ENCODE measurements at places on chromosomes 2 and 18.

- no peaks in the 10 kb centered on the region for H3K4me1 ChIP-seq
- H3K4me3 ChIP-seq: no peak overlapping the region
- no peak overlapping the region for H3K27ac ChIP-seq
- no peak for DNase-seq
- H3K27me3 ChIP-seq: no peaks in the 10 kb centered on the region
Observed at GRCh38 chr2:19767899-19768298, 133.9 kb downstream of the TTC32 start.

DNA sequence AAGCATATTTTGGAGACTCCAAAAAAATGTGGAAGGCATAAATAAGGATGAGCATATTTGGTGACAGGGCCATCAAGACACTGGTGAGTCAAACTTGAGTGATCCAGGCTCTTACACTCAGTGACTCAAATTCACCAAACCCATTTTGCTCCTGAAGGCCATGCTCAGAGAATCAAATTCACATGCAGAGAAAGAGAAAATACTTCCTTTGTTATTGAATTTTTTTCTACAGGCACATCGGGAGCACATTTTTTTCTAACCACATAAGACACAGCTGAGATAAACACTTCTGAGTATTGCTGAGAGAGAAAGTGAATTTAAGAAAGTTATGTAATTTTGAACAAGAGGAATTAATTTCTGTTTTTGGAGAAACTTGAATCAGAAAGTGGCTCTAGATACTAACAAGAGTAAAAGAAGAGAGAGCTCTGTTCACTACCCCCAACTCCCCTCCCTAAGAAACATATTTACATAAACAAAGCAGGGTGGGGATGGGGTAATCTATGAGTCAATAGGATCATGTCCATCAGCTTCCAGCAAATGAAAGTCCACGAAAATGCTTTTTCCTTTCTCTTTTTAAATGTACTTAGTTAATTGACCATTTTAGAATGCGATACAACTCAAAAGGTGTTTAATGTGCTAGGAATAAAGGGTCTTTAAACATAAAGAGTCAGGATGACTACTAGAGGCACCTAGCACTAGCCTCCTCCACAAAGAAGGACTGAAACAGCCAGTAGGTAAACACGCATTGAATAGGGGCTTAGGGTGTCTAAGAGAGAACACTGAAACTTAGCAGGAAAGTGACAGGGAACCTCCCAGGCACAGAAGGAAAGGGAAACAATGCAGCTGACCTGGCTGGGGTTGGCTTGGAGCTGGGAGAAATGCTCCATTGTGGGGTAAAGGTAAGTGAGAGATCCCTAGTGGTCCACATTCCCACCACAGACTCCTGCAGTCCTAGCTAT is 152.3 kb downstream of the KCNE4 start:
- DNase-seq: no peak
- H3K4me1 ChIP-seq: no peaks in the 10 kb centered on the region
- no peak overlapping the region for H3K4me3 ChIP-seq
- no peak overlapping the region for H3K27ac ChIP-seq

GRCh38 chr2:198220763-198221610 is 416.6 kb downstream of the PLCL1 start:
- no peaks in the 10 kb centered on the region for H3K4me1 ChIP-seq
- no peaks in the 10 kb centered on the region for H3K27me3 ChIP-seq
- H3K36me3 ChIP-seq: no peaks in the 10 kb centered on the region
- no peak overlapping the region for H3K27ac ChIP-seq

DNA sequence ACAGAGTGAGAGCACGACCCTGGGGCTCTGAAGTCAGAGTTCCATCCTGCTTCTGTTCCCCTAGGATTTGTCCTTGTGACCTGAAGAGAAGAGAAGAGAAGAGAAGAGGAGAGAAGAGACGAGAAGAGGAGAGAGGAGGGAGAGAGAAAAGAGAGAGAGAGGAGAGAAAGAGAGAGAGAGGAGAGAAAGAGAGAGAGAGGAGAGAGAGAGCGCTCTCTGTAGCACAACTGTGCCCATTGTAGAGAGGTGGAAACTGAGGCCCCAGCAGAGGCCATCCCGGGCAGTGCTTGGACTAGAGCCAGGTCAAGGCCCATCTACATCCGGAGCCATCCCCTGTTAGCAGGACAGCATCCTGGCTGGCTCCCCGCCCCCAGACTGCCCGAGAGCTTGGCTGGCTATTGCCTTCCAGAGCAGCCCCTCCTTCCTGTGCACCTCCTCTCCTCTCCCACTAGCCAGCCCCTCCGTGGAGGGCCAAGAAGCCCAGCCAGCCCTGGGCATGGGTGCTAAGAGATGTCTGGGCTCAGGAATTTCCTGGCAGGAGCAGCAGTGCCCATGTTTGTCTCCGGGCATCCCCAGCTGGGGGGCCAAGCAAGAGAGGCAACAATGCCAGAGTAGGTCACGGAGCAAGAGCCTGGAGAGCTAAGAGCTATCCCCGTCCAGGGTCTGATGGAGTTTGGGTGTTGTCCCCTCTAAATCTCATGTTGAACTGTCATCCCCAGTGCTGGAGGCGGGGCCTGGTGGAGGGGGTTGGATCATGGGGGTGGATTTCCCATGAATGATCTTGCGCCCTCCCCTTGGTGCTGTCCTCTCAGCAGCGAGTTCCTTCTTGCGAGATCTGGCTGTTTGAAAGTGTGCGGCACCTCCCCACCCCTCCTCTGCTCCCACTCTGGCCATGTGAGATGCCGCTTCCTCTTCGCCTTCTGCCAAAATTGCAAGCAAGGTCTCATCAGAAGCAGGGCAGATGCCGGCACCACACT is 18.2 kb upstream of the GPR55 start:
- no peaks in the 10 kb centered on the region for H3K36me3 ChIP-seq
- DNase-seq: no peak
- H3K27ac ChIP-seq: no peak overlapping the region
- no peaks in the 10 kb centered on the region for H3K27me3 ChIP-seq
- no peak overlapping the region for H3K4me3 ChIP-seq

GRCh38 chr18:39959839-39960238 is 1995.2 kb upstream of the PIK3C3 start:
- H3K36me3 ChIP-seq: no peaks in the 10 kb centered on the region
- H3K4me3 ChIP-seq: no peak overlapping the region
- no peaks in the 10 kb centered on the region for H3K4me1 ChIP-seq
- no peak overlapping the region for H3K27ac ChIP-seq
- H3K27me3 ChIP-seq: no peaks in the 10 kb centered on the region

GRCh38 chr2:215105607-215106354 is 32.6 kb downstream of the ABCA12 start:
- DNase-seq: no peak
- no peaks in the 10 kb centered on the region for H3K36me3 ChIP-seq
- H3K27me3 ChIP-seq: no peaks in the 10 kb centered on the region

DNA sequence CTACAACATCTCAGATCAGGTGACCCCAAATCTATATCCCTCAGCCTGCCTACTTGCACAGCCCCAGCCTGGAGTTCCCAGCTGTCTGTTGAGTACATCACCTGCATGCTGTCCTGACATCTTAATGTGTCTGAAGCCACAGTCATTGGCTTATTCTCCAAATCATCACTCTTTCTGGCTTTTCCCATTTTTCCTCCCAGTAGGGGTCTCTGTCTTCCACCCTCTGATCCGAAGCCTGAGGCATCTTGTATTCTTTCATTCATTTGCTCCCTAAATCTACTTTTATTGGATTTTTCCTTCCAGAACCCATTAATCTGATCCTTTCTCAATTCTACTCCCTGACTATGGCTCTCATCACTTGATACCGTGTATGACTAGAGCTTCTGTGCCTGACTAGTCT is 332.9 kb upstream of the DCC start:
- H3K4me1 ChIP-seq: no peaks in the 10 kb centered on the region
- no peaks in the 10 kb centered on the region for H3K36me3 ChIP-seq
- H3K27me3 ChIP-seq: no peaks in the 10 kb centered on the region
- no peak for DNase-seq
- no peak overlapping the region for H3K27ac ChIP-seq
- H3K4me3 ChIP-seq: no peak overlapping the region

- H3K27ac ChIP-seq: no peak overlapping the region
- no peak overlapping the region for H3K4me3 ChIP-seq
- no peaks in the 10 kb centered on the region for H3K4me1 ChIP-seq
- H3K27me3 ChIP-seq: no peaks in the 10 kb centered on the region
- DNase-seq: no peak
Observed at GRCh38 chr2:205511641-205512040, 170.7 kb upstream of the NRP2 start.

GRCh38 chr2:195563857-195564512 is 93.0 kb upstream of the SLC39A10 start:
- no peak overlapping the region for H3K4me3 ChIP-seq
- H3K4me1 ChIP-seq: no peaks in the 10 kb centered on the region
- no peak for DNase-seq
- no peak overlapping the region for H3K27ac ChIP-seq

- no peak for DNase-seq
- H3K27ac ChIP-seq: no peak overlapping the region
- H3K4me3 ChIP-seq: no peak overlapping the region
Observed at GRCh38 chr2:241496904-241497877, 11.2 kb downstream of the STK25 start.

GRCh38 chr18:1578505-1578904 is 673.8 kb downstream of the ADCYAP1 start:
- H3K36me3 ChIP-seq: no peaks in the 10 kb centered on the region
- no peak overlapping the region for H3K4me3 ChIP-seq
- no peaks in the 10 kb centered on the region for H3K27me3 ChIP-seq
- DNase-seq: no peak
- no peak overlapping the region for H3K27ac ChIP-seq

GRCh38 chr2:199404841-199405240 is 52.9 kb downstream of the SATB2 start:
- no peaks in the 10 kb centered on the region for H3K27me3 ChIP-seq
- H3K27ac ChIP-seq: no peak overlapping the region
- no peak for DNase-seq
- H3K36me3 ChIP-seq: no peaks in the 10 kb centered on the region
- no peaks in the 10 kb centered on the region for H3K4me1 ChIP-seq

GRCh38 chr2:44314362-44314761 is 39.1 kb downstream of the SLC3A1 start:
- H3K4me3 ChIP-seq: no peak overlapping the region
- H3K4me1 ChIP-seq: no peaks in the 10 kb centered on the region

GRCh38 chr2:71619230-71619741 is 165.9 kb downstream of the DYSF start:
- H3K27me3 ChIP-seq: no peaks in the 10 kb centered on the region
- H3K4me3 ChIP-seq: no peak overlapping the region
- peaks cover 10% of the 10 kb centered on the region for H3K4me1 ChIP-seq
- H3K36me3 ChIP-seq: no peaks in the 10 kb centered on the region

GRCh38 chr18:55552526-55553189 is 35.3 kb downstream of the TCF4 start:
- no peak overlapping the region for H3K27ac ChIP-seq
- DNase-seq: no peak
- H3K4me3 ChIP-seq: no peak overlapping the region
- H3K36me3 ChIP-seq: no peaks in the 10 kb centered on the region
- no peaks in the 10 kb centered on the region for H3K4me1 ChIP-seq
- no peaks in the 10 kb centered on the region for H3K27me3 ChIP-seq

DNA sequence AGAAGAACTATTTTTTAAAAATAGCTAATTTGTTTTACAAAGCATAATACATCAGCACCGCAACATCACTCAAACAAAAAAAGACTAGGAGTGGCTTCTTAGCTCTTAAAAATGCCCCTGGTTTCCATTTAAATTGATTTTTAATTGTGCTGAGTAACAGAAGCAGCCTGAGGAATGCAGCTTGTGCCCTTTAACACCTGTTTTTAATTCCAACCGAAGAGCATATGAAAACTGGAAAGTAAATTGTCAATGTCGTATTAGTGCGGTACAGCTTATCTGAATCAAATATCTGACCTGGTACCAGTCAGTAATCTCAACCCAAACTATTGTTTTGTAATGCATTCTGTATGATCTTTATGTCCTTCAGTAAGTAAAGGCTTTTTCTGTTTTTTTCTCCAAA is 13.2 kb upstream of the CD302 start:
- no peaks in the 10 kb centered on the region for H3K36me3 ChIP-seq
- DNase-seq: no peak
- no peaks in the 10 kb centered on the region for H3K4me1 ChIP-seq
- no peak overlapping the region for H3K4me3 ChIP-seq

DNA sequence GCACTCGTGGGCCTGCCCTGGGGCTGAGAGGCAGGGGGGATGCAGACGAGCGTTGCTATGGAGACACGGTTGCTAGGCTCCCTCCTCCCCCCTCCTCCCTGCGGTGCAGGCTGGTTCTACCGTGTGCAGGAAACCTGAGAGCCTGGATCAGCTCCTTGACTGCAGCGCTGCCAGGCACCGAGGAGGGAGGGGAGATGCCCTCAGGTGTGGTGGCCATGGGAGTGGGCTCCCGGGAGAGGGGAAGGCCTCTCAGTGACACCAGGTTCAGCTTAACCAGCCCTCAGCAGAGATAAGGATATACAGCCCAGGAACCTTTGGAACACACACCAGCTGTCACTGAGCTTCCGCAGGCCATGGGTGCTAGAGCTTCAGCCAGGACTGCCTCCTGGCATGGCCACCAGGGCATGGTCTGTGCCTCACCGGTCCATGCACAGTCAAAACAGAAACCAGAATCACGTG is 124.4 kb upstream of the PXDN start:
- DNase-seq: peak; percentile 57
- no peak overlapping the region for H3K4me3 ChIP-seq
- H3K36me3 ChIP-seq: no peaks in the 10 kb centered on the region
- no peak overlapping the region for H3K27ac ChIP-seq

DNA sequence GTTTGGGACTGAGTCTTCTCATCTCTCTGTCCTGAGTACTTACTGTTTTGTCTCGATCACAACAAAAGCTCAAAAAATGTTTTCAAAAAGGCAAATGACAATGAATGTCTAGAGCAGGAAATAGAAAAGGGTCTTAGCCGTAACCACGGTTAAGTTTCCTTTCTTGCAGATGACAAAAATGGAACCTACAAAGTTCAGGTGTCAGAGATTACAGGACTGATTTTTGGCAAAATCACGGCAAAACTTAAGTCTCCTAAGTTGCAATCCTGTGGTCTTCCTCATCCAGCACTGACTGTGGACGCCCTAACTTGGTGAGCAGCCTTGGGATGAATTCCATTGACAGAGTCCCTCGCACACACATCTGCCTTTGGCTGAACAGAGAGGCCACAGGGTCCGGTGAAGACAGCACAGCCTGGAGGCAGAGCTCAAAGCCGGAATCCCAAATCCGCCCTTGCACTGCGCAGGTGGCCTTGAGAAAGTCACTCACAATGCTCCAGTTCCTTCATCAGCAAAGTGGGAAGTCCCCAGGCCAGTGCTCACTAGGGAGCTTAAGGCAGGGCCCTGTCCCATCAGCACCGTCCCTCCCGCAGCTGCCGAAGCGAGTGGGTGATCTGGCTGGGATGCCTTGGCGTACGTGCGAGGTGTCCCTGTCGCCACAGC is 55.2 kb downstream of the EIPR1 start:
- no peak for DNase-seq
- H3K27me3 ChIP-seq: no peaks in the 10 kb centered on the region
- no peaks in the 10 kb centered on the region for H3K4me1 ChIP-seq
- H3K27ac ChIP-seq: no peak overlapping the region
- no peaks in the 10 kb centered on the region for H3K36me3 ChIP-seq
- no peak overlapping the region for H3K4me3 ChIP-seq

- no peak overlapping the region for H3K27ac ChIP-seq
- DNase-seq: no peak
- no peak overlapping the region for H3K4me3 ChIP-seq
- H3K4me1 ChIP-seq: no peaks in the 10 kb centered on the region
- H3K27me3 ChIP-seq: no peaks in the 10 kb centered on the region
Observed at GRCh38 chr2:187918996-187919821, 365.0 kb upstream of the TFPI start.

Data from kidney (tissue), 22 donors.